ENCODE measurements at places on chromosomes 13 and 19.

DNA sequence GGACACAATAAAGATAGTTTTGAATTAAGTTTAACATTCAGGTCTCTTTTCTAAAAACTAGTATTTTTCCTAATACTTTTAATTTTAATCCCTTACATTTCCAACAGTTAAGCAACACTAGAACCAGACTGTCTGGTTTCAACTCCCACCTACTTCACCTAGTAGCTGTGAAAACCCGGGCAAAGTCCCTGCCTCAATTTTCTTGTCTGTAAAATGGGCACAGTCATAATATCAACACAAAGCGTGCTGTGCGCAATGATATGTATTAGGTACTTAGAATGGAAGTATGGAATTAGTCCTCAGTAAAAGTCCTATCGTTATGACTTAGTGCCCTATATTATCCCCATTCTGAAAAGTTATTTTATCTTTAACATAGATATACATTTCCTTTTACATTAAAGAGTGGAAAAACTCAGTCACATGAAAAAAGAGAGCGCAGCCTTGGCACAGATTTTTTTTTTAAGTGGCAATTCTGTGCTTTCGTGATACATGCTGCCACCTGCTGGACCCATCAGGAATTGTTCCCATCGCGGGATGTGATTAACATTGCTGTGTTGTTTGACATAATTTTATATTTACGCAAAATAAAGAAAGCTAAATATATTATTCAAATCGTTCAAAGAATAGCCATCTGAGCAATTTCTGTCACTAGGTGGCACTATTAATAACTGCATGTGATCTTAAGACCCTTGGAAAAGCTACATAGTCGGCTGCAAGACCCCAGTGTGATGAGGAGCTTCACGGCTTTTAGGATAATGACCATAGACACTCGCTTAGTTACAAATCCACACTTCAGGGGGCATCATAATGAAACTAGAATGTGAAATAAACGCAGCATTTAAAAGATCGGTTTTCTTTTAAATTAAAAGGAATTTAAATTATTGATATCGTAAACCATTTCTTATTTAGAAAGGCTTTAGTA, 59.9 kb downstream of the LIG4 start:
- DNase-seq, result peak; percentile 44

DNA sequence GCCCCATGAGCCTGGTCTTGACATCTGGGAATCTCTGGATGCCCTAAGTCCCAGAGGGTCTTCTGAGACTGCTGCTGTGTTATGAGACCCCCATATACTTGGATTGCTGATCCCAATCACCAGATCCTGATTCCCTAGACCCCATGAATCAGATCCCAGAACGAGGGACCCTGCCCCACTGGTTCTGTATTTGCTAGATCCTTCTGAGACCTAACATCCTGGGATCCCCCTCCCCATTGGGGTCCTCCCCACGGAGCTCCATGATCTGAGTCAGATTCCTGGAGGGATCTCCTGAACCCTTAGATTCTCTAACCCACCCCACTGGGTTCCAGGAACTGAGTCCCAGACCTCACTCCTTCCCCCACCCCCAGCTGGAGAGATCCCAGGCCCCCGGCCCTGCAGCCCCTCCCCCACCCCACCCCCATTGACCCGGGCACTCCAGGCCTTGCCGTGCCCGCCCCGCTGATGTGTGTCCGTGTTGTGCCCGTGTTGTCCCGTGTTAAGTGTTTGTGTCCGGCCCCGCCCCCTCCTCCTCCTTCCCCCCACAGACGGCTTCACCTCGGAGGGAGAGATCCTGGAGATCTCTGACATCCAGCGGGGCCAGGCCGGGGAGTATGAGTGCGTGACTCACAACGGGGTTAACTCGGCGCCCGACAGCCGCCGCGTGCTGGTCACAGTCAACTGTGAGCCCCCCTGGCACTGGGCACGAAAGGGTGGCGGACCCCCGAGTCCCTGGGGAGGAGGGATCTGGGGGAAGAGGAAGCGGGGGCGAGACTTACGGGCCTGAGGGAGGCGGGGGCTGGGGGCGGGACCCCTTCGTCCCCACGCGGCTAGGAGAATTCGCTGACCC, 15.0 kb downstream of the IGLON5 start:
- DNase-seq, result no peak

GRCh38 chr13:86464193-86464592, 665.0 kb upstream of the SLITRK6 start:
- DNase-seq, result no peak

GRCh38 chr13:24050292-24050711, 110.2 kb upstream of the SPATA13 start:
- DNase-seq, result peak; percentile 76

DNA sequence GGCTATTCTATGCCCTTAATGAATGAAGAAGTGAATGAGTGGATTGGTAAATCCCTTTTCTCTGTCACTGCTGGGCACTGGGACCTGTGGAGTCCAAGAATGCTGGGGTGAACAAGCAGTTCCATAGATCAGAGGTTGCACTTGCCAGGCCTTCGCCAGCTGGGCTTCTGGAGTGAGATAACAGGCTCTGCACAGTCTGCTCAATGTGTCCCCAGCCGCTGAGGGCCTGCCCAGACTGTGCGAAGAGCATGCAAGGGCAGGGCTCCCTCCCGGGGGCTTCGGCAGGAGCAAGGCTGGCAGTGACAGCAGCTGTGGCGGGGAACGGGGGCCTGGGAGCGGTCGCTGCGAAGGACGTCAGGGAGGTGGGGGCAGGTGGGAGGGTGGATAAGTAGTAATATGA, 51.3 kb downstream of the ZNF536 start:
- DNase-seq, result no peak

DNA sequence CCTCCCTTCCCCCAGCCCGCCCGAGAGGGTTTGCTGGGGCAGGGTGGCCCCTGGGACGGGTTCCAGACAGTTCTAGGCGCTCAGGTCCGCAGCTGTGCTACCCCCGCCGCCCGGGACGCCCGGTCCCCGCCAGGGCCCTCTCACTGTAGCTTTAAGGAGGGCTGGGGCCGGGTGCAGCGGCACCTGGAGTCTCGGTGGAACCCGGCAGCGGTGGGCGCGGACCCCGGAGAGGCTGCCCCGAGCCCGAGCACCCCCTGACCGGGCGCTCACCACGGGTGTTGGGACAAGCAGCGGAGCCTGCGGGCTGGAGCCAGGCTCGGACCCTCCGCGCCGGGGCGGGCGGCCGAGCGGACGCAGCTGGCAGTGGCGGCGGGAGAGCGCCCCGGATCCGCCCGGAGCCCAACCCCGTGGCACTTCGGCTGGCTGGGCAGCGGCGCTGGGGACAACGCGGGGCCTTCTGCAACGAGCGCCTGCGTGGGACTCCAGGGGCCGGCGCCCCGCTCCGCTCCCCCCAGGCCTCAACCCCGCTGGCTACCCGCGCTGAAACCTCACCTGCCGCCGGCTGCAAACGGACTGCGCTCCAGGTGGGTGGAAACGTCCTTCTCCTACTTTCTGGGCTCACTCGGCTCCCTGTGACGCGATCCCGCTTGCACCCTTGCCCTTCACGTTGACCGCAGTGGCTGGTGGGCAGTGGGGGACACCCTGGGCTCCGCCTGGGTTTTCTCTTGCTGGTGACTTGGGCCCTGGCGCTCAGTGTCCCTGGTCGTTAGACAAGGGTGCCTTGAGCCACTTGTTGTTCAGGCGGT, 81.1 kb downstream of the ZNF429 start:
- no peak for DNase-seq

- DNase-seq, result peak; percentile 16
Measured at GRCh38 chr19:54653181-54653809, 9.5 kb upstream of the LILRB4 start.

DNA sequence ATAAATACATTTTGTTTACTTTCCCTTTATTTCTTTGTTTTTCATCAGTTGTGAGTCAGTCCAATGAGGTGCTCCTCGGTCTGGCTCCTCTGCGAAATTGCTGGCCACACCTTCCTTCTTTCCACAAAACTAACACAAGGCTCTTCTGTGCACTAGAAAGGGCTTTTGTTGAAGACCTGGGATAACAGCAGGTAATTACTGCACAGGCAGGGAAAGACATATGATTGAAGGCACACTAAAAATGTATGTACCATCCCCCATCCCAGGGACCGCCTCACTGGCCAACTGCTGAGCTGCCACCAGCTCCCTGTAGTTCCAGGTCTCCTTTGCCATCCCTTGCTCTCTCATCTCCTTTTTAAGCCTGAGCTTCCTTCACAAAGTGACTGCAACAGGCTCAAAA, 180.5 kb downstream of the EFNB2 start:
- DNase-seq, result no peak

DNA sequence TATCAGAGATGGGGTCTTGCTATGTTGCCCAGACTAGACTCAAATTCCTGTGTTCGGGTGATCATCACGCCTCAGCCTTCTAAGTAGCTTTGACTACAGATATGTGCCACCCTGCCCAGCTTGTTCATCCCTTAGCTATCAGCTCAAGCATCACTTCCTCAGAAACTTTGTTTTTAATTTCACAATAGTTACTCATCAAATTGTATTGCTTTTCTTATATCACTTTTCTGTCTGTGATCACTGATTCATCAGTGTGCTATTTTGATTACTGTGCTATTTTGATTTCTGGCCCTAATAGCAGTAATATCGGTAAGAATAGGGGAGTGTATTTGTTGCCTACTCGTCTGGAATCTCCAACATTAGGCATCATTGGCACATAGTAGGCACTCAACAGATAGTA, 878.6 kb upstream of the PCDH20 start:
- no peak for DNase-seq

- DNase-seq, result peak; percentile 91
Measured at GRCh38 chr13:23671897-23672296, 101.7 kb downstream of the TNFRSF19 start.

DNA sequence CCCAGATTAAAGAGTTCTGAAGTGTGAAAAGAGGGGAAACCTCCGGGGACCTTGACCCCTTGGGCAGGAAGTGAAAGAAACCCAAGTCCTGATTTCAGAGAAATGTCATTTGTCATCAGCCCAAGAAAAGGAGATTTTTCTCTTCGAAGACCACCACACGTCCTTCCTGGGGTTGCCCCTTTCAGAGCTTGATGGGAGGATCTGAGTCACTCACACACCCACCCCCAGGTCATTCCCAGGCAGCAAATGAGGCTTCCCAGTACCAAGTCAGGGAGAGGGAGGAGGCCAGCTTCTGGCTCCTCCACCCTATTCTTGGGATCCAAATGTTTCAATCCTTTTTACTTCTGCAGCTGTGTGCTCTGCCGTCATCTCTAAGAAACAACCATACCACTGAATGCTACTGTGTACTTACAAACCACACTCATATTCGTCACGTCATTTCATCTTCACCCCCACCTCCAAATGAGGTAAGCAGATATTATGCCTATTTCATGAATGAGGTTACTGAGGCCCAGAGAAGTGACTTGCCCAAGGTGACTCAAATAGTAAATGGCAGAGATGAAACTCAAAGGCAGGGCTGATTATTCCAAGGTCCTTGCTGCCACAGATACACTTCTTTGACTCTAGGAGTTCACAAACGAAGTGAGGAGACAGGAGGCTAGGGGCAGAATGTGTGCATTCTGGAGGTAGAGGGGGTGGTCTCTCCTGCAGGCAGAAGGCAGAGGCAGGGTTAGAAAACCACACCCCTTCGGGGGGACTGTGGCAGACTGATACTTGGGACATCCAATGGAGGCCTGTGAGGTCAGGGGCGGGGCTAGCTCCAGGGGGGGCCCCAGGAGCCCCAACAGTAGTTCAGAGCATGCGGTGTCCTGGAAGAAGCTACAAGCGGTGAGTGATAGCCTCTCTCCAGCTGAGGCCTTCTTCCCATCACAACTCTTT, 5.0 kb upstream of the KMT2B start:
- DNase-seq, result no peak

GRCh38 chr19:11685676-11686650, 52.8 kb downstream of the ZNF823 start:
- no peak for DNase-seq

GRCh38 chr19:47523473-47523872, 8.6 kb upstream of the NAPA start:
- peak; percentile 48 for DNase-seq

GRCh38 chr13:113765564-113765910, 6.5 kb downstream of the TMEM255B start:
- DNase-seq, result peak; percentile 11

DNA sequence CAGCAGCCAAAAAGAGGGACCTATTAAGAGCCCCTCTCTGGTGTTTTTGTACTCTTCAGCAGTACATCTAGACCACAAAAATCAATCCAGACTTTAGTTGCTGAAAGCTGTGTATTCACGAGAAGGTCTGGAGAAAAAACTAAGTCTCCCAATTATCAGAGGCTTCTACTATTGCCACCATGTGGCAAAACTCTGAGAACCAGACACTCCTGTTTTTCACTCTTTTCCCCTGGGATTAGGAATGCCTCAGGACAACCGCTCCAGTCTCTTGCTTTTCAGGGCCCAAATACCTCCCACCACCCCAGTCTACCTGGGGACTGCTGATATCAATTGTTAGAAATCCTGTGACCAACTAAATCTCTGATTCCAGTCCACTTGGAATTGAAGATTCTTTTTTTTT, 30.1 kb upstream of the OBI1 start:
- peak; percentile 6 for DNase-seq

DNA sequence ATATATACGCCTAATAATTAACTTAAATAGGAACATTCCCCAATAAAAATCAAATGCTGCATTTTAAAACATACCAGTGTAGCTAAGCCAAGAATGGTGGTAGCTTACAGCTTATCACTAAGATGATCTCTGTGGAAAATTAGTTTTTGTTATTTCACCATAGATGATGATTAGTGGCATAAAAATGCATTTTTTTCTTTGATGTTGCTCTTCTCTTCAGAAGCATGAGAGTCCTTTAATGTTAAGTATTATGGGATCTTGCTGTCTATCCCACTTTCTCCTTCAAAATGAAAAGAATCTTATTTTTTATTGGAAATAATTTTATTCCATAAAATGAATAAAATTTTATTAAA, 731.0 kb downstream of the SLITRK1 start:
- DNase-seq, result peak; percentile 2

DNA sequence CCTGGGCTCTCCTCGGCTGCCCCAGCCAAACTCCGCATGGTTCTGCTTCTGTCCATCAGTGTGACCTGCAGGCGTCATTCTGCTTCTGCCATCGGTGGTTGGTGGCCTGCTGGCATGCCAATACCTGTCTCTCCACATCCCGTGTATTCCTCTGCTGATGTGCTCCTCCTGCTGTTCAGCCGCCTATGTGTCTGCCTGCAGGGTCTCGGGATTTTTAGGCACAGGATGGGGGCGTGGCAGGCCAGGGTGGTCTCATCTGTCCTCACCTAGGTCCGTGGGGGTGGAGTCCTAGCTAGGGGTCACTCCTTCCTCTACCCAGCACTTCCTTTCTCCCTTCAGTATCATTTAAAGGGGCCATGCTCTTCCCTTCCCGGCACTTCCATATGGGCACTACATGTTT, 33.0 kb upstream of the SGCG start:
- no peak for DNase-seq

All from fibroblast of villous mesenchyme (primary cell).